ENCODE measurements at places on chromosomes 2 and 18. TPM values are rescaled to one million over a fixed set of nuclear protein-coding genes. Genes with fewer than 3 reads are reported as not detected.

- peak; percentile 38 for DNase-seq
- H3K4me1 ChIP-seq = peaks cover 10% of the 10 kb centered on the region
- H3K27me3 ChIP-seq = no peaks in the 10 kb centered on the region
- no peaks in the 10 kb centered on the region for H3K36me3 ChIP-seq
These were observed 7.9 kb upstream of the INPP4A start for GRCh38 chr2:98436734-98437133.

DNA sequence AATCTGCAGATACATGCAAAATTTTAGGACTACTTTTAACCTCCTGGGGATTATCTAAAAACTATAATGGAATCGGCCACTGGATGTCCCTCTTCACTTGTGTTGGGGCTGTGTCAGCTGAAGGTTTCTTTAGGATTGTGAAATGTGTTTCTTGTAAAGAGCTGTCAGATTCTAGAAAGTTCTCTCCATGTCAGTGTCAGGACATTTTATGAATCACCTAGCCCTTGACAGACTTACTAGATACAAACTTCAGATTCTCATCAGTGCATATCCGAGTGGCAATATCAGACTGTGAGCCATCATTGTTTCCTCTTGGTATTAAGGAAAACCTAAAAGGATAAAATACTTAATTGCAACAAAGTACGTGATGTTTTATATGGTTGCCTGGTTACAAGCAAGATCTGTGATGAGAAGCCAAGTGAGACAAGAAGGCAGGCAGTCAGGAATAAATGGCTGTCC, 107.3 kb downstream of the CPS1 start:
- H3K27ac ChIP-seq = no peak overlapping the region
- H3K4me1 ChIP-seq = no peaks in the 10 kb centered on the region
- H3K27me3 ChIP-seq = no peaks in the 10 kb centered on the region
- H3K36me3 ChIP-seq = no peaks in the 10 kb centered on the region

- no peaks in the 10 kb centered on the region for H3K27me3 ChIP-seq
- no peaks in the 10 kb centered on the region for H3K36me3 ChIP-seq
- H3K4me1 ChIP-seq = peaks cover 13% of the 10 kb centered on the region
- no peak overlapping the region for H3K27ac ChIP-seq
These were observed 2.7 kb downstream of the FAM228B start for GRCh38 chr2:24125956-24126355.

- H3K36me3 ChIP-seq = no peaks in the 10 kb centered on the region
- no peak overlapping the region for H3K27ac ChIP-seq
- peaks cover 24% of the 10 kb centered on the region for H3K4me1 ChIP-seq
- no peak for DNase-seq
- H3K27me3 ChIP-seq = no peaks in the 10 kb centered on the region
- no peak overlapping the region for H3K4me3 ChIP-seq
These were observed 91.7 kb downstream of the ZCCHC2 start for GRCh38 chr18:62614494-62614893.

GRCh38 chr18:79326413-79327198, 69.1 kb upstream of the NFATC1 start:
- H3K27ac ChIP-seq = no peak overlapping the region
- no peak for DNase-seq
- peaks cover 3% of the 10 kb centered on the region for H3K36me3 ChIP-seq

- peaks cover 7% of the 10 kb centered on the region for H3K4me1 ChIP-seq
- no peaks in the 10 kb centered on the region for H3K36me3 ChIP-seq
- DNase-seq = no peak
- H3K27ac ChIP-seq = no peak overlapping the region
- peaks cover 6% of the 10 kb centered on the region for H3K27me3 ChIP-seq
- no peak overlapping the region for H3K4me3 ChIP-seq
These were observed 30.7 kb downstream of the LYPD6B start for GRCh38 chr2:149068996-149069888.

- no peak overlapping the region for H3K4me3 ChIP-seq
- H3K27me3 ChIP-seq = no peaks in the 10 kb centered on the region
- peaks cover 6% of the 10 kb centered on the region for H3K4me1 ChIP-seq
- H3K36me3 ChIP-seq = no peaks in the 10 kb centered on the region
- no peak overlapping the region for H3K27ac ChIP-seq
These were observed 5.8 kb downstream of the HDAC4 start for GRCh38 chr2:239394978-239395377.

GRCh38 chr2:105836840-105837692, 92.4 kb downstream of the NCK2 start:
- H3K27ac ChIP-seq = no peak overlapping the region
- no peak overlapping the region for H3K4me3 ChIP-seq
- peaks cover 4% of the 10 kb centered on the region for H3K4me1 ChIP-seq
- H3K27me3 ChIP-seq = no peaks in the 10 kb centered on the region

GRCh38 chr2:56266761-56267414, 83.1 kb downstream of the CCDC85A start:
- no peak overlapping the region for H3K4me3 ChIP-seq
- no peaks in the 10 kb centered on the region for H3K36me3 ChIP-seq
- H3K27ac ChIP-seq = no peak overlapping the region

DNA sequence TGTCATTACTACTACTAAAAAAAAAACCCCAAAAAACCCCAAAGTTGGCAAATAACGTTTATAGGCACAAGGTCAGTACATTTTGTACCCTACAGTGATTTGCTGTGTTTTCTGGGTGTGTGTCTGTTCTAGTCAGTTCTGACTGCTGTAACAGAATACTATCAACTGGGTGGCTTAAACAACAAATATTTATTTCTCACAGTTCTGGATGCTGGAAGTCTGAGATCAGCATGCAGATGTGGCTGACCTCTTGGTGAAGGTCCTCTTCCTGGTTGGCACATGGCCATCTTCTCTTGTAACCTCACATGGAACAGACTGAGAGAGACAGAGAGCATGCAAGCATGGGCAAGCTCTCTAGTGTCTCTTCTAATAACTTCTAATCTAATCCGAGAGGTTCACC, 103.1 kb downstream of the CERS6 start:
- H3K27me3 ChIP-seq = no peaks in the 10 kb centered on the region
- H3K4me3 ChIP-seq = no peak overlapping the region

DNA sequence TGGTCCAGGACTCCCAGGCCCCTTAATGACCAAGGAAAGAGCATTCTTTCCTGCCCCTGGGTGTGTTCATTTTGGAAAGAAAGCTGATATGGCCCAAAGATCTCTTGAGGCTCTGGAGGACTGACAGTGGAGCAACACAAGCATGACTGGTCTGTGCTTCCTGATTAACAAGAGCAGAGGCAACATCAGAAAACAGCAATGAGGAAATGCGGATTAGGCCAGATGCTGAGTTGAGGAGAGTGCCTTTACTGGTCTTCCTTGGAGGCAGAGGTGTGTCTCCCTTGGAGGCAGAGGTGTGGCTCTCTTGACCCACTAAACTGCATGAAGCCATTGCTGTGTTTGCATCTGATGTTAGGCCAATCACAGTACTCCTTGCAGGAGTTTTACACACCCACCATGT, 19.9 kb downstream of the IL36B start:
- DNase-seq = no peak
- H3K4me1 ChIP-seq = no peaks in the 10 kb centered on the region
- no peak overlapping the region for H3K27ac ChIP-seq
- no peaks in the 10 kb centered on the region for H3K36me3 ChIP-seq
- H3K4me3 ChIP-seq = no peak overlapping the region

DNA sequence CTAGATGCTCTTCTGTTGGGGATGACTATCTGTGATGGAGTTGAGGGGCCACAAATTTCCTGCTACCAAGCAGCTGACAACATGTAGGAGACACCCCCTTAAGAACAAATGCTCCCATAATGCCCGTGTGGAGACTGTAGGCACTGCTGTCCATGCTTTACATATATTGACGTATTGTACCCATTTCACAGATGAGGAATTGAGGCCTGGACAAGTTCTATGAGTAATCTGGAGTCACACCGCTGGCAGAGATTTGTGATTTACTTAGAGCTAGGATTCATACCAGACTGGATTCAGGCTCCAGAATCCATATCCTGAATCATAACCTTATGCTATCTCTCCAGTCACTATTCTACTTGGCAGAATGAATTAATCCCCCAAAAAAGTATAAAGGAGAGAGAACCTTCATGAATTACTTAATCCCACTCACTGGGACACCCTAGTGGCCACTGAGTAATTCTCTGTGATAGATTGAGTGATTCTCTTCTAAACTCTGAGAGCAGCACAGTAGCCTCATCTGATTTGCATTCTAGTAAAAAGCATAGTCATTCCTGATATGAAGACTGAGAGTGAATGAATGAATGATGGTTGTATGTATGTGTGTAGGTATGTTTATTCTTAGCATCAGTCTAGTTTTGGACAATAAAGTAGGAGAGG, 460.7 kb upstream of the MEIS1 start:
- H3K27ac ChIP-seq = no peak overlapping the region
- H3K4me3 ChIP-seq = no peak overlapping the region
- no peaks in the 10 kb centered on the region for H3K4me1 ChIP-seq
- no peak for DNase-seq
- H3K36me3 ChIP-seq = no peaks in the 10 kb centered on the region

GRCh38 chr2:238053191-238053776, 7.5 kb upstream of the SCLY start:
- H3K27ac ChIP-seq = no peak overlapping the region
- no peaks in the 10 kb centered on the region for H3K4me1 ChIP-seq
- H3K27me3 ChIP-seq = no peaks in the 10 kb centered on the region
- H3K36me3 ChIP-seq = no peaks in the 10 kb centered on the region

Gene NEU4
- 0.07 TPM for total RNA-seq

Gene DPYSL5
- not detected for total RNA-seq

Gene EVA1A
- total RNA-seq = 0.97 TPM

Gene INHBB
- 6.6 TPM for total RNA-seq
